ENCODE measurements at places on chromosomes 16 and 17.

DNA sequence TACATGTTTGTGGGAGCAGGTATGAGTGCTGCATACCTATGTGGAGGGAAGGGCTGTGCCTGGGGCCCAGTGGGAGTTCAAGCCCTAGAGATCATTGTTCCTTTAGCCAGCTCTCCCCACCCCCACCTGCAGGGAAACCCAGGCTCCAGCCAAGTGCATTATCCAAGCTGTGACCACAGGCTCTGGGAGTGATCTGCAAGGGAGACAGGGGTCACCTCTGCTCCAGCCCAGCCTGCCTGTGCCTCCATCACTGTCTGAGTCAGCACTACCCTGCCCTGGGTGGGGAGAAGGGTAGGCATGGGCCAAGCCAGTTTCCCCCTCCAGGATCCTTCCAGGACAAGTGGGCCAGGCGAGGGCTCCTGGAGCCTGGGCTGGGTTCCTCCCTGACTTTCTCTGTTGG, 32.1 kb upstream of the SBK1 start:
- no peak for DNase-seq

GRCh38 chr16:10616756-10617640, 36.6 kb upstream of the EMP2 start:
- DNase-seq = no peak

- no peak for DNase-seq
These were observed 403.0 kb upstream of the ASIC2 start for GRCh38 chr17:33696102-33696501.

DNA sequence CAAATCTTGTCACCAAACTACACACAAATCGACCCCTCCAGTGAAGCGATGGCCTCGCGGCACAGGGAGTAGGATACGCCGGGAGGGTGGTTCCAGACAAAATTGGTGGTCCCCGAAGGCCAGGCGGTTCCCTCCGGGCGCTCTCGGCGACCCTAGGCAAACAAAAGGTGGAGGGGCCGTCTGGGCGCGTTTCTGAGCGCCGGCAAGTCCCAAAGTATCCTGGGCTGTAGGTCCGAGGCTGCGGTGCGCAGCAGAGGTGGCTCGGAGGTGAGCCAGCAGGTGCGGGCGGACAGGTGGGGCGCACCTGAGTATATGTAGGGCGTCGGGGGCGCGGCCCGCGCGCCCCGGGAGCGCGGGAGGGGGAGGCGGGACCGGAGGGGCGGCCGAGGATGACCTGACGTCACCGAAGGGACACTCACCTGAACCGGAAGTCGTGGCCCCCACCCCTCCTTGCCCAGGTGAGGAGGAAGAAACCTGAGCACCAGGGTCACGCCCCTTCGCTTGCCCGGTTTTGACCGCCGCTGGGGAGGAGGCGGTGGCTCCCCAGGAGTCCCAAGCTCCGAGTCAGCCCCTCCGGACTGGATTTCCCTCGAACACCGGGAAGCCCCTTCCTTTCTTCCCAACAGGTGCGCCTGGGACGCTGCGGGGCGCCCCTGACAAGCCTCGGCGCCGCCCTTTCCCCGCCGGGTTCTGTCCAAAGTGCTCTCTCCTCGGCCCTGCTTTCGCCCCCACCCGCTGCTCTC, at the start of gene CLDN7:
CLDN7 (minus strand) TSS at position 287 of the 743 bp plus-strand sequence. CDS start 435 bp downstream, outside the sequence.
- DNase-seq = no peak

GRCh38 chr17:61280338-61280737, 119.3 kb upstream of the TBX2 start:
- no peak for DNase-seq

DNA sequence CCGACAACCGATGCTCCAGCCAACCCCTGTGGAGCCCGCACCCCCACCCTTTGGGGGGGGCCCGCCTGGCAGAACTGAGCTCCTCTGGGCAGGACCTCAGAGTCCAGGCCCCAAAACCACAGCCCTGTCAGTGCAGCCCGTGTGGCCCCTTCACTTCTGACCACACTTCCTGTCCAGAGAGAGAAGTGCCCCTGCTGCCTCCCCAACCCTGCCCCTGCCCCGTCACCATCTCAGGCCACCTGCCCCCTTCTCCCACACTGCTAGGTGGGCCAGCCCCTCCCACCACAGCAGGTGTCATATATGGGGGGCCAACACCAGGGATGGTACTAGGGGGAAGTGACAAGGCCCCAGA, 17.9 kb downstream of the NGFR start:
- no peak for DNase-seq

DNA sequence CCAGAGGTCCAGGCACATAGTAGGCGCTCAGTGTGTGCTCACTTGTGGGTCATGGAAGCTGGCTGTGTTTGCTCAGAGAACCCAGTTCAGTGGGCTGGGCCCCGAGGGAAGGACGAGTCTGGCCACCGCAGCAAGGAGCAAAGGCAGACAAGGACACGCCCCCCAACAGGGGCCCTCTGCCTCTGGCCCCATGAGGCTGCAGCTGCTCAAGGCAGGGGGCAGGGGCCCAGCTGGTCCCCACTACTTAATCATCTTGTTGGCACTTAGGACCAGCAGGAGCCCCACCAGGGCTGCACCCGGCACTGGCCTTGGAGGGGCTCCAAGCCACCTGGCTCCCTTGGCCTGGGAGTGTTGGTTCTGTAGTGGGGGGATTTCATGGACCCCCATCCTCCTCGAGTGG, 16.1 kb downstream of the KCNJ12 start:
- no peak for DNase-seq

DNA sequence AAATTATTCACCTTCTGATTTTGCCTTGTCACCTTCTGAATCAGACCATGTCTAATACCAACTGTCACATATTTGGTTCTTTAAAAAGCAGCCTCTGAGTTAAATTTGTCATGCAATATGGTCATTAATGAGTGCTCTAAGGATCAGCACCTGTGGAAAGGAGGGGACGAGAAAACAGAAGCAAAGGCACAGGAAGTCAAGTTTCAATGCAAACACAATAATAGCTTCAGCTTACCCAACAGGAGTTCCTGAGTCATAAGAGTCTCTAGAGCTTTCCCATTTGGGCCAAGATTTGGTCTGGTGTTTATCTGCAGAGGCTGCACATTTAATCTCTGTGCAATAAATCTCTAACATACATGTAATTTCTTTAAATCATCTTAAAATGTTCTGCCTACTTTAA, 889.8 kb downstream of the CDH8 start:
- DNase-seq = no peak

DNA sequence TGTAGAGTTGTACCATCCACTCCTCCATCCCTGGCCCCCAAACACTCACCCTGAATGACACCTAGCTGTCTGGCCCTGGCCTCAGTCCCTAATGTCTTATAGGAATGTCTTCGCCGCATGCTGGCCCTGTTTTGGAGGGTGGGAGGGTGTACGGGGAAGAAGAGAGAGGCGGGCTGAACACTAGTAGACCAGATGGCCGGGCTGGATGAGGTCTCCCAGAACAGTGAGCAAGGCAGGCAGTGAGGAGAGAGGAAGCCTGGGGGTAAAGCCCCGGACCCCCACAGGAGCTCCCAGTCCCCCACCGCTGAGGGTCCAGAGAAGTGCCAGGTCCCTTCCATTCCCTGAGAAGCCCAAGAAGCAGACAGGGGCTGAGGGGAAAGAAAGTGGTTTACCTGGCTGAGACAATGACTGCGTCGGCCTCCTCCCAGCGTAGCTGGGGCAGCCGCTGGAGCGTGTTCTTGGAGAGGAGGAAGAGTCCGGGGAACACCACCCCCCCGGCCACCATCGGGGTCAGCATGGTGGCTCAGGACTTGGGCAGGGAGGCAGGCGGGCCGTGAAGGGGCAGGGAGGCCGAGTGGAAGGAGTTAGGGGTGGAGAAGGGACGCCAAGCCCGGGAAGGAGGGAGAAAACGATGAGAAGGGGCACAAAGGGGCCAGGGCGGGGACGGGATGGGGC, 923 bp downstream of the TLCD3B start:
- DNase-seq = no peak

Measured in T-cell (primary cell).